T-helper 17 cell (primary cell): ENCODE measurements at places on chromosomes 7 and 10. TPM values are rescaled to one million over a fixed set of nuclear protein-coding genes. Genes with fewer than 3 reads are reported as not detected.

ACTL6B gene
- total RNA-seq = not detected

GRCh38 chr10:102412293-102412692 lies 6.3 kb downstream of the PSD start:
- no peak for DNase-seq

DNA sequence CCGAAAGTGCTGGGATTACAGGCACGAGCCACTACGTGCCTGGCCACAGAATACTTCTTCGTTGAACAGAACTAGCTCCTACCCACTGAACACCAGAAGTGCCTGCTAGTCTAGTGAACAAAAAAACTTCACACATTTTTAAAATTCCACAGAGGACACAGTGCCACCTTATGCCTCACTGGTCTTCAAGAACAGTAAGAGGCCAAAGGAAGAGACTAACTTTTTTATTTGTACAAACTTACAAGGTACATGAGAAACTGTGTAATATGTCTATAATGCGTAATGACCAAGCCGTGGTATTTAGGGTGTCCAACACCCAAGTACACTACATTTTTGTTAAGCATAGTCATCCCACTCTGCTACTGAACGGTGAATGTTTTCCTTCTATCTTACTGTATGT lies 144.4 kb upstream of the PTER start:
- no peak for DNase-seq

DNA sequence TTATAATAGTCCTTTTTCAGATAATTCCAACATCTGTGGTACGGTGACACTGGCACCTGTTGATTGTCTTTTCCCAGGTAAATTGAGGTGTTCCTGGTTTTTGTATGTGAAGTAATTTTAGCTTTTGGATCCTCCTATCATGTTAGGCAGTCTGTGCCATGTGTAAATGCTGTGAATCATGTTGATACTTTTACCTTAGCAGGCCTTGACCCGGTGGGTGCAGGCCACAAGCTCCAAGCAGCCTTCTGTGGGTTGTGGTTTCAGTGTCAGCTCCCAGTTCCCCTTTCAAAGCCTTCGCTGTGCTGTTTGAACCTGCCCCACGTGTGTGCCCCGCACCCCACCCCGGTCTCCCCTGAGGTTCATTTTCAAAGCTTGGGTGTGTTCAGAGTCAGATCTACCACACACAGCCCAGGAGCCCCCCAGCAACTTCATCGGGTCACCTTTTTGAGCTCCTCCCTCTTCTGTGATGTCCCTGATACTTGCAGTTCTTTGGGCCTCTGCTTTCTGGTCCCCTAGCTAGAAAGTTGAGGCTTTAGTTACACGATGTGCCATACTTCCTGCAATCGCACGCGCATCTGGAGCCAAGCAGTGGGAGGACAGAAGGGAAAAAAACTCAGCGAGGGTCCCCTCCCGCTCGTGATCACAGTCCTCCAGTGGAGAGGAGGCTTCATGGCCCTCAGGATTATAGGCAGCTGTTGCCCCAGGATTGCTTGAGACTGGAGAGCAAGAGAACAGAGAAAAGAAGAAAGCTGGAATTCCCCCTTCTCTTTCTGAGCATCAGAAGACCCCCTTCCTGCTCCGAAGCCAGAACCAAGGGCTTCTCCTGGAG lies 8.7 kb upstream of the BHLHA15 start:
- DNase-seq = no peak

DNA sequence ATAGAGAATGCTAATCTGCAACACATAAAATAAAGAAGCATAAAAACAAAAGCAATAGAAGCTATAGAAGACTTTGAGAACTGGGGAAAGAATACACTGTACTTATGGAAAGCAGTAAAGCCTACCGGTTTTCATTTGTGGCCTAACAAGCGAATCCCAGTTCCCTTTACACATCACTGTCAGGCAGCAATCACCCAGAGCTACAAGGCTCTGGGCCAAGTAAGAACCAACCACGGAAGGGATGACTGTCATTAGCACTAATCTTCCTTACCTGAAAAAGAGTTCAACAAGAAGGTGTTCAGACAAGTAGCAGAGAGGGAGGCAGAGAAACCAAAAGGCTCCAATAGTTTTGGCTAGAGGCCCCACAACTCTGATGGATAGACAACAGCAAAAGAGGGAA lies 15.0 kb downstream of the CCDC6 start:
- DNase-seq = no peak

GRCh38 chr7:79854621-79855020 lies 280.0 kb upstream of the GNAI1 start:
- DNase-seq = no peak

IL2RA gene
- 59.2 TPM for total RNA-seq

PSD gene
- total RNA-seq = 5.1 TPM

VENTX gene
- 0.21 TPM for total RNA-seq

HTR7 gene
- 0.23 TPM for total RNA-seq

- DNase-seq = no peak
These were observed 86.7 kb downstream of the PARD3 start for GRCh38 chr10:34728361-34728760.

GRCh38 chr7:65974876-65975275 lies 7.1 kb downstream of the GUSB start:
- DNase-seq = no peak

LRRD1 gene
- total RNA-seq = not detected

PNLIPRP1 gene
- not detected for total RNA-seq

GRCh38 chr7:104980841-104981671 lies 32.9 kb upstream of the KMT2E start:
- no peak for DNase-seq

GRCh38 chr7:49790209-49790608 lies 16.8 kb downstream of the VWC2 start:
- no peak for DNase-seq

DNA sequence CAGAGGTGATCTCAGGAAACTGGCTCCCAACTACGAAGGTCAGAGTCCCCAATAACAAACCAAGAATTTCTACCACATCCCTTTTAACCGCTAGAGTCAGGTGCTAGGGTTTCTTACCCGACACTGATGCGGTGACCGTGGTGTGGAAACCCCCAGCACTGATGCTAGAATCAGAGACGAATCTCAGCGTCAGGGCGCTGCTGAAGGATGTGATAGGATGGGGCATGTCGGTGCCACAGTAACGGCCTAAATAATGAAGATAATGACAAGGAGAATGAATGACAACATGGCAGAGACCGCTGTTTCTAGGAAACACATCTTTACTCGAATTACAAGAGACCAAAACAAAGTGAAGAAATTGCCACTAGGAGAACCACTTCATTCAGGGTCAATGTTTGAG lies 131.1 kb upstream of the RSU1 start:
- DNase-seq = peak; percentile 53

GRCh38 chr10:121687095-121687813 lies 89.0 kb upstream of the FGFR2 start:
- DNase-seq = no peak

GRCh38 chr7:44626620-44627019 lies 20.2 kb downstream of the OGDH start:
- DNase-seq = no peak

- no peak for DNase-seq
These were observed 28.4 kb upstream of the CDK13 start for GRCh38 chr7:39921506-39922175.

DNA sequence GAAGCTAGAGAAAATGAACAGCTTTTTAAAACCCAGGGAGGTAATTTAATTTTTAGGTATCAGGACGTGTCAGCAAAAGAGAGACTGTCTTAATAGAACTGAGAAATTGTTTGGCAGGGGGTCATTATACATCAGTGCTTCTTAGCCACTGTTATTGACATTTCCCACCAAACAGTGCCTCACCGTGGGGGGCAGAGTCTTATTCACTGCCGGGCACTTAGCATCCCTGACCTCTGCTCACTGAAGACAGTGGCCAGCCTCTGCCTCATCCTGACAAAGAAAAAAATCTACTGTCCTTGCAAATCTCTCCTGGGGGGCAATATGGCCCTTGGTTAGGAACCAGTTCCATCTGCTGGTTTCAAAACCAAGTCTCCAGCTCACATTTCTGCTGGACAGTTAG lies 14.2 kb upstream of the MKI67 start:
- DNase-seq = no peak

ASB15 gene
- not detected for total RNA-seq

GRCh38 chr10:7475046-7475911 lies 64.4 kb upstream of the SFMBT2 start:
- DNase-seq = no peak

- no peak for DNase-seq
These were observed 64.1 kb downstream of the SRI start for GRCh38 chr7:88155756-88156155.

SKAP2 gene
- total RNA-seq = 13.7 TPM

THAP5 gene
- 16.8 TPM for total RNA-seq

DNA sequence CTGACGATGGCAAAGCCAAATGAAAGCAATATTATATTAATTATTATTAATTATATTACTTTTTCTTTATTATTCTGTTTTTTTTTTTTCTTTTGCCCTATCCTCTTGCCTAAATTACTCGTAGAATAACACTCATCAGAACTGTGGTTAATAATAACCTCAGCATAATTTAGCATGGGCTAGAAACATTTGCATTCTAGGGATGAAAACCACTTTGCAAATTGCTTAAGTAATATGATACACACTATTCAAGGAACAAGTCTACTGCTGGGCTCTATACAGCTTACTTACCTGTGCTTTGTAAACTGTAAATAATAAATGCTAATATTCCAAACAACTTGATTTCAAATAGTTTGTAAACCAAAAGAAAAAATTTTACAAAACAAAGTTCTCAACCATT lies 375.8 kb downstream of the HGF start:
- no peak for DNase-seq

DNA sequence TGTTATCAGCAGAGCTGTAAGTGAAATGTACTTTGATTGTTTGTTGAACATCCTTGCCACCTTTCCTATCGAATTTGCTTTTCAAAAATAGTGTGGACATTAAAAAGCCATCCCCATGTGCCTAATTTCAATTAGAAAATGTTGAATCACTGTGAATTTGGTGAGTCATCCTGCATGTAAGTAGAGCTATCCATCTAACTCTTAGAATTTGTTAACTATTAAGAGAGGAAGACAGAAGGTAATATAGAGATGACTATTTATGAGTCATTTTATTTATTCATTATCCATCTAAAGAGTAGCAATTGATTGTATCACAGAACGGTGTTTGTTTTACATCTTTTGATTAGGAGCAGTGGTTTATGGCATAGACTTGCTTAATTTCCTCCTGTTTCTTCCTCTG lies 154.7 kb downstream of the MGMT start:
- no peak for DNase-seq

GRCh38 chr7:7913504-7913903 lies 55.1 kb upstream of the GLCCI1 start:
- DNase-seq = no peak

DNA sequence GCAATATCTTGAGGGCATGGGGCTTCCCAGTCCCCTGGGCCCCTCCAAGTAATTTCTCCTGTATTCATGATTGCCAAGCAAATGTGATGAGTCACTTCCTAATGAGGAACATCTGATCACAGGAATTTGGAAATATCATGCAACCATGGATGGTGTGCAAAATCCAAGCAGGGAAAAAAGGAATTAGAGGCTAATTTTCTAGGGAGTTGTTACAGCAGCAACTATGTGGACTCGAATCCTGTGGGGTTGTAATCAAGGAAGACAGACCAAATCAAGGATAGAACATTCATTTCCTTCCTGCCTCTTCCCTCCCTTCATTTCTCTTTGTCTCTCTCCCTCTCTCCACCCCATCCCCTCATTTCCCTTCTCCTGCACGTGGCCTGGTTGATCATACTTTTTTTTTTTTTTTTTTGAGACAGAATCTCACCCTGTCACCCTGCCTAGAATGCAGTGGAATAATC lies 23.9 kb upstream of the AGFG2 start:
- DNase-seq = no peak

DNA sequence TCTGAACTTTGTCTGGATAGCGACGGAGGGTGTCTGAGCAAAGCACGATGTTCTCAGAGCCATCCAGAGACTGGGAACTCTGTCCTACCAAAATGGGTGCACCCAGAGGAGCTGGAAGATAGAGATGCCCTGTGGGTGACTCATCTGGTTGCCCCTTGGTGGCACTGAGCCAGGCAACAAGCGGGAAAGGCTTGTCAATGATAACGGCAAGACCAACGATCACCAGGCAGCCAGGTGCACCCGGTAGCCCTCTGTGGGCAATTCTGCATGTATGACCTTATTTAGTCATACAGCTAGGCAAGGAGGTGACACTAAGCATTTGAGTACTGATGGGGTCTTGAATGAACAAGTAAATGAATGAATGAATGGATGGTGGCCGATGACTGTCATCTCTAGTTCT lies 2.8 kb upstream of the ELN start:
- DNase-seq = no peak

- no peak for DNase-seq
These were observed 777.7 kb downstream of the PHTF2 start for GRCh38 chr7:78576236-78576635.

- DNase-seq = no peak
These were observed 14.1 kb downstream of the ZWINT start for GRCh38 chr10:56346845-56347415.

FZD1 gene
- 0.13 TPM for total RNA-seq
